ENCODE measurements at places on chromosomes 5 and 9. TPM values are rescaled to one million over a fixed set of nuclear protein-coding genes. Genes with fewer than 3 reads are reported as not detected.
A peak's percentile ranks its signal among the peaks of the same experiment; 100 is the strongest.

DNA sequence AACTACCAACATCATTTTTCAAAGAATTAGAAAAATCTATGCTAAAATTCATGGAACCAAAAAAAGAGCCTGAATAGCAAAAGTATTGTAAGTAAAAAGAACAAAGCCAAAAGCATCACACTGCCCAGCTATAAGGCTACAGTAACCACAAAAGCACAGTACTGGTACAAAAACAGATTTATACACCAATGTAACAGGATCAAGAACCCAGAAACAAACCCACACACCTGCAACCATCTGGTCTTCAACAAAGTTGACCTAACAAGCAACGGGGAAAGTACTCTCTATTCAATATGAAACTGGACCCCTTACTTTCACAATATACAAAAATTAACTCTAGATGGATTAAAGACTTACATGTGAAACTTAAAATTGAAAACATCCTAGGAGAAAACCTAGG lies 94.2 kb upstream of the TARS1 start:
- DNase-seq = no peak

GRCh38 chr9:126465977-126466376 lies 139.3 kb downstream of the MVB12B start:
- DNase-seq = no peak

DNA sequence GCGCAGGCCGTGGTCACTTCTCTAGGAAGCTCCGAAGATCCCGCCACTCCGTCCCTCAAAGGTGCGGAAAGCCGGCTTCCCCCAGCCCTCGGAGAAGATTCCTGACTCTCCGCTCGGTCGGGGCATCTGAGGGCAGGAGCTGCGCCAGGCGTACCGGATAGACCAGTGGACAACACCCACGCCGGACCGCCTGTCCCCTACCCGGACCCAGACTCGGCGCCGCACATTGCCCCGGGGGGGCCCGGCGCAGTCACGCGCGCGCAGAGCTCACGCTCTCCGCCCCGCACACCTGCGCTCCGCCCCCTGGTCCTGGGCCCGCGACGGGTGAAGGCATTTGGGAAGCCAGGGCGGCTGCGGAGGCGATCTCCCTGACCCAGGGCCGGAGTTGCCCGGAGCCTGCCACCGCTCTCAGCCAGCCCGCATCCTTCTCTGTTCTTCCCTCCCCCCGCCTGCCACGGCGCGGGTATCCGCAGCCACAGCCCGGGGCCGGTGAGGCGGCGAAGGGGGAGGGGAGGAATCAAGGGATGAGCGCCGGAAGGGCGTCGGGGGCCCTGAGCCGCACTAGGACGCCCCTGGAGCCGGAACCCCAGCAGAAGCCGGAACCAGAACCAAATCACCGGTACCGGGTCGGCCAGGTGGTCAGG lies 448 bp downstream of the RELL2 start:
- peak; percentile 79 for DNase-seq

IER5L gene
- polyA plus RNA-seq = 9.6 TPM

GRCh38 chr9:26296910-26297572 lies 595.6 kb downstream of the CAAP1 start:
- no peak for DNase-seq

DNA sequence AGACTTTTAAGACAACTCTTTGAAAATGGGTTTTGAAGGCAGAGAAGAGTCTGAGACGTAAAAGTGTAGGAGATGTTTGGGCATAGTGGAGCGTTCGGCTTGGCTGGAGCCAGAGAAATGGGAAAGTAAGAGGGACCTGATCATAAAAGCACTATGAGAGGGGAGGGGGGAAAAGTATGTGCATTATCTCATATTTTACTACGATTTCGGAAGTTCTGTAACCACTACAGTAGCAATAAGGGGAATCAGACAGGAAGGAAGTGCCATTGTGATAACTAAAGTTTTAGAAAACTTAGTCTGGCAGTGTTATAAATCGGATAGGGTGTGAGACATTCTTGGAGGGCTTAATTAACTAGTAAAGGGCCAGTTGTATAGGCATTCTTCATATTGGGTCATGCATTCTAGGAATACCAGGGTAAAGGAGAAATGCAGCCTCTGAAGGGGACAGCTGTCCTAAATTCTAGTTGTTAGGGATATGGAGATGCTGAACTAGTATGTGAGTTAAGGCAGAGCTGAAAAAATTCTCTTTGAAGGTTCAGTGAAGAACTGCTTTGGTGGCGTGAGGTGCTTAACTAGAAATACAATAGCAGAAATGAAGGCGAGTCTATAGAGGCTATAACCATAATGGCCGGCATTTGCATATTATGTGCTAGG lies 83.8 kb upstream of the FREM1 start:
- peak; percentile 2 for DNase-seq

DNA sequence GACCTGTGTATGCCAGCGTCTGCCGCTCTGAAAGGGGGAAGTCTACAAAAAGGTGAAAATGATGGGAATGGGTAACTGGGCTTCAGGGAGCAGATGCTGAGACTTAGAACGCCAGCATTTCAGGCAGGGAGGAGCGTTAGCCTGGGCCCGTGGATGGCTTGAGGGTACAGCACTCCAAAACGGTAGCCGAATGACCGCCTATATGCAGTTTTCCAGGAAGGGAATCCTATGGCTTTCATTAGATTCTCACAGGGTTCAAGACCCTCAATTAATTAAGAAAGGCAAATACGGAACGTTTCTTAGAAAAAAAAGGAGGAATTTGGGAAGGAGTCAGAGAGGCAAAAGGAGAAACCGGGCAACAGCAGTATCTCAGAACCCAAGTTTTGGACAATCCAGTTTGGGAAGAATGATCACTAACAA lies 639 bp downstream of the AMACR start:
- DNase-seq = peak; percentile 41

DNA sequence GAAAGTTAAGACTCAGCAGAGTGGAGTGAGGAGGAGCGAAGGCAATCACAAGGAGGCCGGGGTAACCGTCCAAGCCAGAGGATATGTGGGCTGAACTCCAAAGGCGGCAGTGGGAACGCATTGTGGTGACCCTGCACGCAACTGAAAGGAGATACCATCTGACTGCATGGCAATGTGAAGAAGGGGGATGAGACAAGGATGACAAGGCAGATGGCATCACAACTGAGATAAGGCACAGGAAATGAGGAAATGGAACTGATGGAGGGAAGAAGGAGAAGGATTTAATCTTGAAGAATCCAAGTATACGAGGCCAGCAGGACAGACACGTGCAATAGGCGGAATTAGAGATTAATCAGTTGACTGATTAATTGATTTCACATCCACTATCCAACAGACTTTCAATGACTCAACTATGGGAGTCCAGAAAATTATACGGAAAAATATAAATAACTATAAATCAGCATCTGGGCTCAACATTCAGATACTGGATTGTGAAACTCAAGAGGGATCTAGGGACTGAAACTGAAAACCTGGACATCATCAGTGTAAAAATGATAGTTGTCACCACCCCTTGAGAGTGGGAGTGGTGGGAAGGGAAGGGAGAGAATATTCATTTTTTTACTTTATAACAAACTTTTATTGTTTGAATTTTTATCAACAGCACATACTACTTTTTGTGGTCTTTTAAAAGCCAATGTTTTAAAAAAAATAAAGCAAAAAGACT lies 86.1 kb downstream of the ARL15 start:
- DNase-seq = no peak

PCDHGA6 gene
- 2.4 TPM for polyA plus RNA-seq

- no peak for DNase-seq
Observed at GRCh38 chr5:95446560-95447221, 55.5 kb downstream of the FAM81B start.

FOXD4L3 gene
- polyA plus RNA-seq = not detected

DNA sequence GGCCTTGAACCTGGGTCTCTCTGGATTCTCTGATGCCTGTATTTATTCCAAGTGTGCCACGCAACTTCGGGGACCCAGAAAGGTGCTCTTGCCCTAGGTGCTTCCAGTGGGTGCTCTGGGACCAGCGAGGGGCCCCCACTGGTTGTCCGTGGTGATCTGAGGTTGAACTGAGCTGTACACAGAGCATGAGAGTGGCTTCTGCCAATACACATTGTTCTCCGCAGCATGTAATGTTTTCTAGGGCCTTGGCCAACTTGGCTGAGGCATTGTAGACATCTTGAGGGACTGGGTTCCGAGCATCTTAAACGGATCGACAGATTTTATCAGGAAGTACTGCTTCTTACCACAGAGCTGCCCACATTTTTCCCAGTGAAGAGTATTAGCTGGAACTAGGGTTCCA lies 117.9 kb downstream of the MTX3 start:
- DNase-seq = peak; percentile 43

FOXD4L5 gene
- not detected for polyA plus RNA-seq

DNA sequence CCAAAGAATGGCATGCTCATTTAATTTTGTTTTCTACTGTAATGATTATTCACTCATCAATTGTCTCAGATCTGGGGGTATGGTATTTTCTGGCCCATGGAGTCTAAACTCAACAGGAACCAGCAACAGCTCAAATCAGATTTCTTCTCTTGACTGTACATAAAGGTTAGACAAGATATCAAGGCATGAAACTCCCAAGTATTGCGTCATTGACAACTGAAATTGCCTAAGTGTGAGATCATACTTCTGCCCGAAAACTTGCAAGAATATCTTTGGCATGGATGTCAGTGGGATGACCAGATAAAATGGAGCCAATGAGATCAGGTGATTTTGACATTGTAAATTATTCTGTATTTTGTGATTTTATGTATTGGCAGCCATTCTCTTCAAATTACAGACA lies 141.7 kb upstream of the STK32A start:
- no peak for DNase-seq

FOXI1 gene
- polyA plus RNA-seq = 1.3 TPM

DNA sequence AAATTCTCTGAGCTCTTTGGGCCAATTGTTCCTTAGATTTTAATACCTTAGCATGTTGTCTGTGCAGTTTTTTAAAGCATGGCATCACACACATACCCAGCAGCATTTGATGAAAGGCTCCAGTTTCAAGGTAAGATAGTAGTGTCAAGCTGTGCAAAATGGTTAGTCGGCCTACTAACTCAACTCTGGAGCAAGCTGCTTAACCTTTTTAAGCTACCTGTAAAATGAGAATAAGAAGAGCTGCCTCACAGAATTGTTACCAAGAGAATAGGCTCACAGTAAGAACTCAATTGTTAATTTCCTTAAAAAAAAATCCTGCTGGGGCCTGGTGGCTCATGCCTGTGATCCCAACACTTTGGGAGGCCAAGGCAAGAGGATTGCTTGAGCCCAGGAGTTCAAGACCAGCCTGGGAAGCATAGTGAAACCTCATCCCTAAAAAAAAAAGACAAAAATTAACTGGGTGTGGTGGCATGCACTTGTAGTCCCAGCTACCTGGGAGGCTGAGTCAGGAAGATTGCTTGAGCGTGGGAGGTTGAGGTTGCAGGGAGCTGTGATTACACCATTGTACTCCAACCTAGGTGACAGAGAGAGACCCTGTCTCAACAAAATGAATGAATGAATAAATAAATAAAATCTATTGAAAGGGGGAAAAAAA lies 96.5 kb downstream of the IQGAP2 start:
- no peak for DNase-seq

GRCh38 chr9:35712762-35713400 lies 19.1 kb downstream of the TLN1 start:
- DNase-seq = no peak

- no peak for DNase-seq
Observed at GRCh38 chr5:133164759-133165158, 112.9 kb downstream of the HSPA4 start.

SLC12A7 gene
- polyA plus RNA-seq = 80.0 TPM

DNA sequence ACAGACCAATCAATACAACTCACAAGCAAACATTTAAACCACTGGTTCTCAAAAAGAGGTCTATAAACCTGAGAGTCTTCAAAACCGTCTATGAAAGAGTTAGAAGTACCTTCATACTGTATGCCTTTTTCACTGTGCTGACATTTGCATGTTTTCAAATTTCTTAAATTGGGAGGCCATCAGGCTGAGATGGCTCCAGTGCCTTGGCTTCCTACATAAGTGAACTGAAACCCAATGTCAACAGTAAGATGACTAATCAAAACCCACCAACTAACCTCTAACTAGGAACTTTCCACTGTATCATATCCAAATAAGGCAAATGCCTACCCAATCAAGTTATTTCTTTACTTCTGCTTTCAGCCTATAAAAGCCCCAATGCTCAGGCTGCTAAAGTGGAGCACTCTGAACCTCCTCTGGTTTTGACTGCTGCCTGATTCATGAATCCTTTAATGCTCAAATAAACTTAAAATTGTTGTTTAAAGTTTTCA lies 35.1 kb downstream of the FAM13B start:
- DNase-seq = no peak

DNA sequence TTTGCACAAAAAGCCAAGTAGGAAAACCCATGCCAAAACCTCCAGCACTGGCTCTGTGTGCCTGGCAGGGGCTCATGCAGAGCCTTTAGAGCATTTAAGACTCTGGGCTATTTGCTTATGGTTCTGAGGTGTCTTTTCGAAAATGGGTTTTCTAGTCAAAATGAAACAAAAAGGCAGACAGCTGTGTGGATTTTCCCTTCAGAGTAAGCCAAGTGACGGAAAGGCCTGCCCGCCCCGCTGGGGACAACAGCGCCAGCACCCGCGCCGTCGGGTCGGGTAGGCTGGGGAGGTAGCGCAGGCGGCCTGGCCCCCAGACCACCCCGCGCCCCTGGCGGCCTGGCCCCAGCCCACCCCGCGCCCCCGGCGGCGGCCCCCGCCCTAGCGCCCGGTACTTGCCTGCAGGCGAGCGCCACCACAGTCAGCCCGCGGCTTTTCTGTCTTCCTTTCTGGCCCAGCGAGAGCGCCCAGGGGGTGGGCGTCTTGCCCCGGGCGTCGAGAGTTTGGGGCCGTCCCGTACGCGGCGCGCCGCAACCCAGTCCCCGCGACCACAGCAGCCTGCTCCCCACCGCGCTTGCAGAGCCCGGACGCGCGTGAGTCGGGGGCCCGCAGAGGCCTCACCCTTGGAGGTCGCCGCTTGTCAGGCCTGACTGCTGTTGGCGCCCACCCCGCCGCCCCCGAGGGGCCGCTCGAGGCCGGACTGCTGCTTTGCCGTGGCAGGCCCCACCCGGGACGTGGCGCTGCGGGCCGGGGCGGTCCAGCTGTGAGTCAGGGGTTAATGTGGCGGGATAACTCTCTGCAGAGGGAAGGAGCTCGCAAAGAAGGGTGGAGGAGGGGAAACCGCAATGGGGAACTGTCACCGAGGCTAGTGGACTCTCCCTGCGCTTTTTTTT lies at the start of gene TICAM2:
Gene TICAM2, minus strand, starts transcription at position 779 of the 890 bp plus-strand sequence. CDS start 21,223 bp downstream, outside the sequence.
- DNase-seq = peak; percentile 72

SLC2A8 gene
- polyA plus RNA-seq = 23.4 TPM

DNA sequence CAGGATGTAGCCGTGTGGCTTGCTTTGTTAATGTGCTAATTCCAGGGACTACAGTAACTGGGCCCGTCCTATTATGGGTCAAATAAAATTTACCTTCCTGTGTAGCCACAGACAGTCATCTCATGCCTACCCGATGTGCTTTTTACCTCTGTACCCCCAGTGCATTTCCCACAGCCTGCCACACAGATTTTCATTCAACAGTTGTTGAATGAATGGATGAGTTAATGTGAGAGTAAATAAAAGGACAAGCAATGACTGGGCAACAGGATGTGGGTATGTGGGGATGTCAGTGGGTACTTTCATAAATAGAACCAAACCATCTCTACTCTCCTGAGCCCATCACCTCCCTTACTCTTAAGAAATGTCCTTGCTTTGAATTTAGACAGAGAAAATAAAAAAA lies 441.2 kb upstream of the ZNF462 start:
- no peak for DNase-seq

Data from brain (organoid and tissue), 16 donors.